ENCODE measurements at places on chromosomes 6 and 20. TPM values are rescaled to one million over a fixed set of nuclear protein-coding genes. Genes with fewer than 3 reads are reported as not detected.

DNA sequence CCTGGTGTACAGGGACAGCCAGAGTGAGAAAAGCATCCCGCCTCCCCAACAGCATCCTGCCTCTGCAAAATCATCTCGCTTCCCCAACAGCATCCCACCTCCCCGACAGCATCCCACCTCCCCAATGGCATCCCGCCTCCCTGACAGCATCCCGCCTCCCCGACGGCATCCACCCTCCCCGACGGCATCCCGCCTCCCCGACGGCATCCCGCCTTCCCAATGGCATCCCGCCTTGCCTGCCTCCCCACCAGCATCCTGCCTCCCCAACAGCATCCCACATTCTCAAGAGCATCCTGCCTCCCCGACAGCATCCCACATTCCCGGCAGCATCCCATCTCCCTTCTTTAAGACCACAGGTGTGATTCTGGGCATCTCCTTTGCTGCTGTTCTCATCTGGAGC is 46.0 kb upstream of the NXT1 start:
- no peak overlapping the region for H3K27ac ChIP-seq
- no peaks in the 10 kb centered on the region for H3K4me1 ChIP-seq
- H3K27me3 ChIP-seq: peaks cover 7% of the 10 kb centered on the region
- no peak overlapping the region for H3K4me3 ChIP-seq
- DNase-seq: no peak

GRCh38 chr20:15612198-15612597 is 961.0 kb downstream of the KIF16B start:
- no peak overlapping the region for H3K27ac ChIP-seq
- DNase-seq: no peak
- no peaks in the 10 kb centered on the region for H3K36me3 ChIP-seq
- no peaks in the 10 kb centered on the region for H3K4me1 ChIP-seq
- H3K4me3 ChIP-seq: no peak overlapping the region

GRCh38 chr6:125738276-125738675 is 11.2 kb upstream of the HEY2 start:
- peaks cover 11% of the 10 kb centered on the region for H3K4me1 ChIP-seq
- no peak overlapping the region for H3K4me3 ChIP-seq
- H3K27me3 ChIP-seq: no peaks in the 10 kb centered on the region
- no peak for DNase-seq

GRCh38 chr20:15535863-15536262 is 1037.4 kb downstream of the KIF16B start:
- H3K4me1 ChIP-seq: no peaks in the 10 kb centered on the region
- H3K4me3 ChIP-seq: no peak overlapping the region
- DNase-seq: no peak
- H3K27me3 ChIP-seq: no peaks in the 10 kb centered on the region
- H3K36me3 ChIP-seq: no peaks in the 10 kb centered on the region

GRCh38 chr6:2744209-2744771 is 6.4 kb downstream of the MYLK4 start:
- H3K36me3 ChIP-seq: peaks cover 3% of the 10 kb centered on the region
- H3K4me3 ChIP-seq: no peak overlapping the region
- no peaks in the 10 kb centered on the region for H3K27me3 ChIP-seq
- no peak overlapping the region for H3K27ac ChIP-seq

- no peak overlapping the region for H3K4me3 ChIP-seq
- DNase-seq: no peak
- H3K36me3 ChIP-seq: peaks cover 3% of the 10 kb centered on the region
- no peaks in the 10 kb centered on the region for H3K27me3 ChIP-seq
These were observed 13.4 kb downstream of the PRKN start for GRCh38 chr6:162713974-162714780.

GRCh38 chr6:43181942-43182860 is at the start of gene CUL9:
Gene CUL9 (plus strand): TSS chr6:43182196. CDS start chr6:43184311, 2,115 bp downstream.
- peak within 1 kb of the TSS; percentile 93 for H3K4me3 ChIP-seq
- peaks cover 27% of the 10 kb centered on the region for H3K4me1 ChIP-seq
- DNase-seq: peak; percentile 92
- H3K36me3 ChIP-seq: peaks cover 17% of the 10 kb centered on the region
- no peaks in the 10 kb centered on the region for H3K27me3 ChIP-seq

DNA sequence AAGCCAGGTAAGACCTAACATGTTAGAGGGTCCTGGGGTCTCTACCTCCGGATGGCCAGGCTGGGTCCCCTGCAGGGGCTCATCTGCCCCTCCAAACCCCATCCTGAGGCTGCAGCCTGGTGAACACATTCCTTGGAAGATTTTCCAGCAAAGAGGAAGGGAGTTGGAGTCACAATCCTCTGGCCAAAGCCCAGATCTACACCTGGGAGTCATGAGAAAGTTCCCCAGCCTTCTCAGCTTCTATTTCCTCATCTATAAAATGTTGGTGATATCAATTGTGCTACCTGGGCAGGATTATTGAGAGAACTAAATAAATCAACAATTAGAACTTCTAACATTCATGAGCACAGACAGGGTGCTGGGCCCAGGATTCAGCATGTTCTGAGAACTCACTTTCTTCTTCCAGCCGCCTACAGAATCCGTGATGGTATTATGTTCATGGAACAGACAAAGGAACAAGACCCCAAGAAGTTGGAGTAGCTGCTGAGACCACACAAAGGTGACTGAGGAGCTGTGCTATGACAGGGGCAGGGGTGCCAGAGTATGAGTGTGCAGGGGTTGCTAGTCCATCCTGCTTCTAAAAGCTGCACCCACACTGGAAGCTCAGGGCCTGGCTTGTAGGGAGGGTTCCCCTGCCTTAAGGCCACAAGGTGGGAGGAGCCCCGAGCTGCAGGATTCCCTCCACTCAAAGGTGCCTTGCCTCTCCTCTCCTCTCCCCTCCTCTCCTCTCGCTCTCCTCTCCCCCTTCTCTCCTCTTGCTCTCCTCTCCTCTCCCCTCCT is 68.9 kb downstream of the BMP7 start:
- H3K27me3 ChIP-seq: peaks cover 5% of the 10 kb centered on the region
- no peak overlapping the region for H3K4me3 ChIP-seq
- no peak for DNase-seq
- H3K36me3 ChIP-seq: no peaks in the 10 kb centered on the region

- no peaks in the 10 kb centered on the region for H3K36me3 ChIP-seq
- H3K4me1 ChIP-seq: no peaks in the 10 kb centered on the region
- DNase-seq: peak; percentile 46
- H3K27me3 ChIP-seq: no peaks in the 10 kb centered on the region
These were observed 372.1 kb upstream of the CNR1 start for GRCh38 chr6:88538130-88538706.

GRCh38 chr6:155528335-155528734 is 72.7 kb upstream of the NOX3 start:
- peaks cover 23% of the 10 kb centered on the region for H3K4me1 ChIP-seq
- H3K36me3 ChIP-seq: peaks cover under 1% of the 10 kb centered on the region
- DNase-seq: no peak

DNA sequence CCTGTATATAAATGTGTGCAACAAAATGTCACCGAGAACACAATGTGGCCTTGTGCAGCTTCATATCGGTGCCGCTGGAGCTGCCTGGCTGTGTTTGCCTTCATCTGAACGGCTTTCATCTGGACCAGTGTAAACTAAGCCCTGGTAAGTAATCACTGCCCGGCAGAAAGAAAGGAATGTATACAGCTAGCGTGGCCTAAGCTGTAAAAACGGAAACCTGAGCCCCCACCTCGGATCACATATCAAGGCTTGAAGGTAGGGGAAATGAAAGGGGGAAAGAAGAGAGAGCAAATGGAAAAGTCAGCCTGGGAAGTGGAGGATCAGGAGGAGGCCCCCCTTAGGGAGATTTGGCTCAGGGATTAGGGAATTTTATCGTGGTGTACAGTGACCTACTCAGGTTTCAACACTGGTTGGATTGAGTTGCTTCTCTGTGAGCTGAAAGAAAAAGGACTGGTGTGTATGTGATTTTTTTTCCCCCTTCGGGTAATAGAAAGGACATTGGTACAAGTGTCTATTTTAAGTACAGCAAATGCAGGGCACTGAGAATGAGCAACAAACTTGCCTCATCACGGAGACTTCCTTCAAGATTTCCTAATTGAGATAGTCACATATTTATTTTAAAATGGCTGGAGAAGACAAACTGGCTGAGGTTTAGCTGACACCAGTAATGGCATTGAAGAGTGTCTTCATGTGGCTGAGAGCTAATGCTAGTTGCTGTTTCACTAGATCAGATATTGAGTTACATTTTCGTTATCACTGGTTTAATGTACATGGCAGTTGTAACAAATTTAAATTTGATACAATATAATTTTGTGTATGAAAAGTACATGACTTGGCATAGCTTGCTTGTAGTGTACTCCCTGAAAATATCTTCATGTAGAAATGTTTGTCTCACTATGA is 3.5 kb downstream of the SOBP start:
- no peak overlapping the region for H3K4me3 ChIP-seq
- DNase-seq: no peak
- peaks cover 4% of the 10 kb centered on the region for H3K27me3 ChIP-seq
- H3K27ac ChIP-seq: no peak overlapping the region
- no peaks in the 10 kb centered on the region for H3K36me3 ChIP-seq
- H3K4me1 ChIP-seq: peaks cover 20% of the 10 kb centered on the region

GRCh38 chr6:129671442-129672340 is 38.3 kb downstream of the ARHGAP18 start:
- no peaks in the 10 kb centered on the region for H3K36me3 ChIP-seq
- H3K27ac ChIP-seq: peak overlapping the region; percentile 93
- no peak overlapping the region for H3K4me3 ChIP-seq
- H3K27me3 ChIP-seq: no peaks in the 10 kb centered on the region

DNA sequence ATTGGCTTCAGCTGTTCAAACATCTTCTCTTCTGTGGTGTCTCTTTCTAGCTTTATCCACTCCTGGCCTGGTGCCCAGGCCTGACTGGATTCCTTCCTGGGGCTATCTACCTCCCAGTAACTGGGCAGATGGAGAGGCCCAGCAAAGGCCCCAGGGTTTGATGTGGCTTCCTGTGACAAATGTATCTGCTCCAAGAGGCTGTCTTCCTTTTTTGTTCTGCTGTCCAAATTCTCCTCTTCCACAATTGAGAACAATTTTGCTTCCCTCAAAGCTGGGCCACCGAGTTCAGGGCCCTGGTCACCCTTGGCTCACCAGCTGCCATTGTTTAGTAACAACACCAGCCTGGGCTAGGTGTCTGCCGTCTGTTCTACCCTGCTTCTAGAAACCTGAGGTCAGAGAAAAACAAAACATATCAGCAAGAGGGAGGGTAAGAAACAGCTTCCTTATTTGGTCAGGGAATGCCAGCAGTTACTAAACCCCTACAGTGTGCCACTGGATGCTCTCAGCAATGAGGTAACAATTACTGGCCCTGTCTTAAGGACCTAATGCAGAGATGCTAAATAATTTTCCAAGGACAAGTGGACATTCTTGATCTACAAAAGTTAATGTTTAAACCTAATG is 3.9 kb downstream of the ZFP57 start:
- no peaks in the 10 kb centered on the region for H3K36me3 ChIP-seq
- peak overlapping the region; percentile 78 for H3K27ac ChIP-seq
- no peak overlapping the region for H3K4me3 ChIP-seq
- no peak for DNase-seq

- H3K4me3 ChIP-seq: no peak overlapping the region
- peaks cover 15% of the 10 kb centered on the region for H3K4me1 ChIP-seq
- no peaks in the 10 kb centered on the region for H3K36me3 ChIP-seq
- H3K27ac ChIP-seq: no peak overlapping the region
- H3K27me3 ChIP-seq: no peaks in the 10 kb centered on the region
These were observed 354.1 kb upstream of the MAP3K7 start for GRCh38 chr6:90940812-90941481.

GRCh38 chr20:51195419-51195901 is 172.6 kb upstream of the KCNG1 start:
- no peak overlapping the region for H3K27ac ChIP-seq
- peaks cover 6% of the 10 kb centered on the region for H3K4me1 ChIP-seq
- no peak for DNase-seq
- H3K27me3 ChIP-seq: peaks cover 2% of the 10 kb centered on the region
- H3K4me3 ChIP-seq: no peak overlapping the region
- no peaks in the 10 kb centered on the region for H3K36me3 ChIP-seq

GRCh38 chr6:84492241-84493165 is 265.1 kb upstream of the CEP162 start:
- no peak overlapping the region for H3K4me3 ChIP-seq
- no peak for DNase-seq
- H3K27me3 ChIP-seq: no peaks in the 10 kb centered on the region
- H3K36me3 ChIP-seq: no peaks in the 10 kb centered on the region
- no peak overlapping the region for H3K27ac ChIP-seq

DNA sequence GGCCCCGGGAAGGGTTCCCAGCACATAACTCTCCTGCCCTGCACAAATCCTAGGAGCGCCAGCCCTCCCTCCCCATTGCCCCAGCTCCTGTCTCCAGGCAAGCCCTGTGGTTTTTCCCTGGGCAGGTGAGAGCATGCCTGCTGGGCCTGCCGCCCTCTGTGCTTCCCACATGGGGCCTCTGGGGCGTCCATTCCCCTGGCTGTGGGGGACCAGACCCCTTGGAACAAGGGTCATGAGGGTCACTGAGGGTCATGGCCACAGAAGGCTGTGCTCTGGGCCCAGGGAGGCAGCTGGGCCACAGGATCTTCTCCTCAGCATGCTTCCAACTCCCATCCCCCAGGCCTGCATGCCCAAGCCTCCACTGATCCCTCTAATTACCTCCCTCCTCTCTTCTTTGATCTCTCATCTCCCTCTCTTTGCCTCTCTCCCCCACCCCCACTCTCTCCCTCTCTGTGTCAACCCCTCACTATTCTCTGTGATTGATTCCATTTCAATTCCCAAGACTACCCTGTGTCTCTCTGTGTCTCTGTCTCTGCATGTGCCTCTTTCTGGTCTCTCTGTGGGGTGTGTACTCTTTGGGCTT is 6.1 kb downstream of the MDFI start:
- H3K4me1 ChIP-seq: peaks cover 89% of the 10 kb centered on the region

DNA sequence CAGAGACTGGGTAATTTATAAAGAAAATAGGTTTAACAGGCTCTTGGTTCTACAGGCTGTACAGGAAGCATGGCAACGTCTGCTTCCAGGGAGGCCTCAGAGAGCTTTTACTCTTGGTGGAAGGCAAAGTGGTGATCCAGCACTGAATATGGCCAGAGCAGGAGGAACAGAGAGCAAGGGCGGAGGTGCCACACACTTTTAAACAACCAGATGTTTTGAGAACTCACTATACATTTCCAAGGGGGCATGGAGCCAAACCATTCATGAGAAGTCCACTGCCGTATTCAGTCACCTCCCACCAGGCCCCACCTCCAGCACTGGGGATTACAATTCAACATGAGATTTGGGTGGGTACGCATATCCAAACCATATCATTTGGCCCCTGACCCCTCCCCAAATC is 18.7 kb downstream of the SAMD5 start:
- no peaks in the 10 kb centered on the region for H3K27me3 ChIP-seq
- peaks cover 4% of the 10 kb centered on the region for H3K4me1 ChIP-seq
- DNase-seq: no peak
- H3K27ac ChIP-seq: no peak overlapping the region
- H3K4me3 ChIP-seq: no peak overlapping the region

GRCh38 chr6:106163446-106163965 is 77.4 kb downstream of the PRDM1 start:
- no peak for DNase-seq
- H3K4me3 ChIP-seq: no peak overlapping the region
- H3K27ac ChIP-seq: peak overlapping the region; percentile 71
- no peaks in the 10 kb centered on the region for H3K27me3 ChIP-seq
- H3K36me3 ChIP-seq: no peaks in the 10 kb centered on the region
- peaks cover 26% of the 10 kb centered on the region for H3K4me1 ChIP-seq

- DNase-seq: no peak
- peaks cover 6% of the 10 kb centered on the region for H3K27me3 ChIP-seq
- H3K4me1 ChIP-seq: peaks cover 51% of the 10 kb centered on the region
These were observed 731 bp downstream of the TUBB2B start for GRCh38 chr6:3226481-3227362.

PLN gene
- not detected for total RNA-seq

PDE7B gene
- total RNA-seq: 3.4 TPM

OSER1 gene
- total RNA-seq: 41.2 TPM

HLA-DQA2 gene
- not detected for total RNA-seq

APOBEC2 gene
- not detected for total RNA-seq

ADNP gene
- 67.4 TPM for total RNA-seq

CALHM5 gene
- 4.9 TPM for total RNA-seq

KHDC1L gene
- total RNA-seq: not detected

SLC22A1 gene
- total RNA-seq: 1.0 TPM

MACROD2 gene
- 2.5 TPM for total RNA-seq

Data from osteocyte (in vitro differentiated cells).